ENCODE measurements at places on chromosomes 13 and 19.

GRCh38 chr13:60654415-60654814 lies 257.4 kb downstream of the TDRD3 start:
- DNase-seq: no peak

DNA sequence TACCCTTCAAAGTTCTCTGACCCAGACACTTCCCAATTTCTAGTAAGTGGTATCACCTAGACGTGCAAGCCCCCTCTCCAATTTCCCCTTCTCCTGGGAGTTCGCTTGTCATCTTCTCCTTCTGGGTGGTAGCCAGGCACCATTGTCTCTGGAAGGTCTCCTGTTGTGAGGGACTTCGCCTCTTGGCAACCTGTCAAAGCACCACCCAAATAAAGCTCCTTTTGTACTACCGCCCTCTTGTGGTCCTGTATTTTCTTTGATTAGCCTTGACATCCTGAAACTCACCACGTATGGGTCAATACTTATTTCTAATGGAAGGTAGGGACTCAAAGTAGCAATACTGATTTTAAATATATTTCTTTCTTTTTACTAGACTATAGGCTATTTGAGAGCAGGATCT lies 8.2 kb downstream of the GPC5 start:
- DNase-seq: no peak

DNA sequence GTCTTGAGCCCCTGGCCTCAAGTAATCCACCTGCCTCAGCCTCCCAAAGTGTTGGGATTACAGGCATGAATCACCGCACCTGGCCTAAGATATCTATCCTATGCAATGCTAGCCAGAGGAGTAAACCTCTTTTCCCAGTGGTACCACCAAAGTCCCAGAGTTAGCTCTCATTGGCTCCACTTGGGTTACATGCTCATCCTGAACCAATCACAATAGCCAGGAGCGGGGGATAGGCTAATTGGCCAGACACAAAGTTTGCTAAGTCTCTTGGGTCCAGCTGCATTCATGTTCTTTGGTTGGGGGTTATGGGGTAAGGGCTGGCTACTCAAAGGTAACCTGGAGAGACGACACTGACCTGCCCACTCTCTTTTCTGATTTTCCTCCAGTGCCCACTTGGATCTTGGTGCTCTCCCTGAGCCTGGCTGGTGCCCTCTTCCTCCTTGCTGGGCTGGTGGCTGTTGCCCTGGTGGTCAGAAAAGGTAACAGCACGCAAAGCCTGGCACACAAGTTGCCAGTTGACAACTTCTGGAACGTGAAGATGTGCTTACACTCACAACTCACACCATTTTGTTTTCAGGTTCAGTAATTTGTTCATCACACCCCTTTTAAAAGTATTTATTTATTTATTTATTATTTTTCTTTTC lies 7.8 kb downstream of the C19orf38 start:
- no peak for DNase-seq

DNA sequence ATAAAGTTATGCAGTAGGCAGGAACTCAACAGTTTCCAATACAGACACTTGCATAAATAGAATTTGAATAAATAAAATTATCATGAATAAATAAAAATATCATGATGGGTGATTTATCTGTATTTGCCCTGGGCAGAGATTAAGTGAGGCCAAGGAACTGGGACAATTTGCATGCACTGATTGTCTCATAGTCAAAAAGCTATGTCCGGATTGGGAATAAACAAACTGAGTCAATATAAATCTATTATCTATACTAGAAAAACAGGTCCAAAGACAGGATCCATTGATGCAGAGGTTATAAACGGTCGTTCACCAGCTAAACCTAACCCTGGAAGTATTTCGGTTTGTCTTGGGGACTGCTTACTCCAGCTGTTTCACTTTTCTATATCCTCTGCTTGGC lies 26.2 kb upstream of the FBXL3 start:
- no peak for DNase-seq

- DNase-seq: no peak
Measured at GRCh38 chr13:32048816-32049215, 17.2 kb downstream of the FRY start.

- DNase-seq: no peak
Measured at GRCh38 chr19:39405261-39405957, 1.2 kb upstream of the ZFP36 start.

Measured in stimulated activated CD8-positive, alpha-beta memory T cell treated with anti-CD3 and anti-CD28 coated beads, Interleukin-7, amount 100 ng/mL, for 1 hour (primary cell).